ENCODE measurements at places on chromosomes 1 and 21.

GRCh38 chr1:109821831-109822745 is 58.4 kb upstream of the EPS8L3 start:
- no peak for DNase-seq

GRCh38 chr1:75745276-75745675 is 20.8 kb downstream of the ACADM start:
- DNase-seq, result peak; percentile 14

DNA sequence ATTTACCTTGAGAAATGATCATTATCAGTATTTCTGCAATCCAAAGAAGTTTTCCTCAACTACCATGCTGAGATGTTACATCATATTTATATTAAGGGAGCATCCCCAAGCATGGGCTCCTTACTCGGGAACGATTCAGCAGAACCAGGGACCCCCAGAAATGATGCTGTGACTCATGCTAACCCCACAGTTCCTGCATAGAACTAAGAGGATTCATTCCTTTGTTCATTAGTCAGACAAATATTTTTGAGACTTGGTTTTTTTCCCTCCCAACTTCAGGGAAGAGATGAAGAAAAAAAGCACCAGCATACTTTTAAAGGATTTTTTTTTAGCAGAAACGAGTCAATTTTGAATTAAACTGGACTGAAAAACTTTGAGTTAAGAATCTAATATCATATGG is 49.2 kb upstream of the COL24A1 start:
- no peak for DNase-seq

GRCh38 chr1:209158851-209159250 is 424.7 kb upstream of the CAMK1G start:
- DNase-seq, result no peak

DNA sequence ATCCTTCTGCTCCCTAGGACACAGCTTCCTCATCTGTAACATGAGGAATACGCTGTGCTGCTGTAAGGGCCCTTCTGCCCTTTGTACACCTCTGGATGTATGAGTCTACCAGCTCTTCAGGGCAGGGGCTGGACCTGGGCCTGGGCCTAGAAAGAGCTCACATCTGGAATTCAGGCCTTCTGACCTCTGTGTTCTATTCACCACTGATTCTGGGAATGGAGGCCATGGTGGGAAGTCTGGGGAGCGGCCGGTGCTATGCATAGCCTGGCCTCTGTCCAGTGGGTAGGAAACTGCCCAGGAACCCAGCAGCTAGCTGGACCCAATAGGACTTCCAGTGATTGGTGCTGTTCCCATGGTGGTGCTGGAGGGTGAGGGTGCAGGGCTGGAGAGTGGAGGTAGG is 11.0 kb upstream of the GPR61 start:
- no peak for DNase-seq

GRCh38 chr21:45155910-45156309 is 81.5 kb downstream of the ADARB1 start:
- no peak for DNase-seq

DNA sequence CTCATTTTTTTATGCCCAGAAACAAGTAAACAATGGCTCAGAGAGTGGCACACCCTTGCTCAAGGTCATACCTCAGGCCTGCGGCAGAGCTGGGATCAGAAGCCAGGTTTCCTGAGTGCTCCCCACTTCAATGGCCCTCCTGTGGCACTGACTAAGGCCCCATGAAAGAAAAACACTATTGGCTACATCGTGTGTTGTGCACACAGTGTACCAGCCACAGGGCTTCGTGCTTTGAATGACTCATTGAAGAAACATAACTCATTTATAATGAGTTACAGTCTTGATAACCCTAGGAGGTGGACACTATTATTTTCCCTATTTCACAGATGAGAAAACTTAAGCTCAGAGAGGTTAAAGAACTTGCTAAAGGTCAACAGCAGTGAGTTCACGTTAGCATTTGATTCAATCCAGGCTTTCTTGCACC is 91.2 kb downstream of the TRABD2B start:
- DNase-seq, result no peak

DNA sequence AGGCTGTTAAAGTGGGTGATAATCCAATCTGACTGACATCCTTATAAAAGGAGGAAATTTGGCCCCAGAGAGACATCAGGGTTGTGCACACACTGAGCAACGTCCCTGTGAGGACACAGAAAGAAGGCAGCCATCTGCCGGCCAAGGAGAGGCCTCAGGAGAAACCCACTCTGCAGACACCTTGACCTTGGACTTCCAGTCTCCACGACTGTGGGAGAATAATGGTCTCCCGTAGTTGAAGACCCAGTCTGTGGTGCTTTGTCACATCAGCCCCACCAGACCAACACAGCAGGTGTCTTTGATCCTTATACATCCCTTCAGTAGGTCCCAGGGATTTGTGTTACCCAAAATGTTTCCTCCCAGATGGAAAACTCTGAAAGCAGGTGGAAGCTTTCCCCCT is 4.2 kb upstream of the DNAJC28 start:
- no peak for DNase-seq

- DNase-seq, result no peak
Observed at GRCh38 chr21:20404915-20405314, 593.3 kb upstream of the NCAM2 start.

- no peak for DNase-seq
Observed at GRCh38 chr1:228190182-228190581, 17.7 kb upstream of the OBSCN start.

- no peak for DNase-seq
Observed at GRCh38 chr1:210260096-210260495, 27.5 kb downstream of the SERTAD4 start.

- DNase-seq, result no peak
Observed at GRCh38 chr1:231817801-231818200, 191.2 kb downstream of the DISC1 start.

DNA sequence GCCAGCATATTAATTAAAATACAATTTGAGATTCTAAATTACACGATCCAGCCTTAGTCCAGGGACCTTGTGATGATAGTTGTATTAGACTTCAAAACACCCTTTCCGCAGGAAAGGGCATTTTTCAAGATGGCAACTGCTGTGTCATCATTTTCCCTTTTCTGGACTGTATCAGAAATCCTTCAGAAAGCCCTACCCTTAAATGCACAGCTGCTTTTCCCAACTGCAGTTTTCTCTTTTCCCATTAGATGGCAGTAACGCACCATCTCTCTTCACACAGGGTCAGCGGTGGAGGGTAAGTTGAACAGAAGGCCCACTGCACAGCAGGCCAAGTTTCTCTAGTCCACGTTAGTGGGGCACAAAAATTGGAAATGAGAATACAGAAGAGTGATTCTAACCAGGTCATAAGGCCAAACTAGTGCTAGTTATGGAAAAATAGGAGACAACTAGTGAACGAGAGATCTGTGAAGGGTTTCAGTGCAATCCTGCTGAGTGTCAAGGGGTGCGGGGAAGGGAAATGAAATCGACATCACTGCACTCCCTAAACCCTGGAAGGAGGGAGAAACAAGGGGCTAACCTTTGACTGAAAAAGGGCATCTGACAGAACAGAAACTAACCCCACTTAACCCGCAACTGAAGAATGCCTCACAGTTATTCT is 22.1 kb upstream of the TDRD10 start:
- DNase-seq, result peak; percentile 69

DNA sequence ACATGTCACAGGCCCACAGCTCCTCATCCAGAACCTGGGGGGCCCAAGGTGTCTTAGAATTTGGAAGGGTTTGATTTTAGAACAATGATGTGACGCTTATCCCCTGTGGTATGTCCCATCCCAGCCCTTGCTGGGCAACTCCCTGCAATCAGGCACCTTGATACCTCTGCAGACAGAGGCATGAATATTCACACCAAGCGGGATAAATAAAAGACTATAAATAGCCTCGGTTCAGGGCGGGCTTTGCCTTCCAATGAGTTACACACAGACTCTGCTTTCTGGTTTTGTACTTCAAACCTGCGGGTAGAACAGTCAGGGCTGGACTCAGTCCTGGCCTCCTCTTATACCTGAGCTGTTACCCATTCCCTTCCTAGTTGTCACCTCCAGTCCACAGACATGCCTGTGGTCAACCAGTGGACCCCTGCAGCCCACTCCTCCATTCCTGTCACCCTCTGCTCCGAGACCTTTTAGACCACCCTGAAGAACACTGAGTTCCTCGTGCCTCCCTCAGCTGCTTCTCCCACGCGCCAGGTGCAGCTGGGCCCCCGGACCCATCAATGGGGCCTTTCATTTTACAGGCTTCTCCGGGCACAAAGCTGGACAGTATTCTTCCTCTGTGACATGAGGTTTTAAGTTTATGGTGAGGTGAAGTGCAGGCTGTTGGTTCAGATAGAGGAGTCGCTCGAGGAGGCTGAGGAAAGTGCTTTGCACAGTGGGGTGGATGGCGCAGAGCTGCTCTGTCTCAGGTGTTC is 120.1 kb upstream of the TNR start:
- DNase-seq, result no peak

DNA sequence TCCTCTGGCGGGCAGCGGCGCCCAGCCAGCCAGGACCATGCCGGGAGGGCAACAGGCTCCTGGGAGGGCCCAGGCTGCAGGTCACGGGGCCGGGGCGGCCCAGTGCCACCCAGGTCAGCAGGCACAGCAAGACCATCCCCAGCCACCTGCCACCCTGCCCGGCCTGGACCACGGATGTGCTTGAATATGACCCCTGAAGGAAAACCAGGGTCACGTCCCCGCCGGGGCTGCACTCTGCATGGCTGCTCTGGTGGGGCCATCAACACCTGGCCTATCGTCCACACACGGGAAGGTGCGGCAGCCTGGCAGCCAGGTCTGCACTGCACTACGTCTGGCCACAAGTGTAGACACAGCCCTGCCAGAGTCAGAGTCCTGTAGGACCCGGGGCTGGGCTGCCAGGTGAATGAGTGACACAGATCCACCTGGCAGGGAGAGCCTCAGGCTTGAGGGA is 6.9 kb downstream of the WNT9A start:
- no peak for DNase-seq

GRCh38 chr1:228062812-228063211 is 19.7 kb upstream of the ARF1 start:
- DNase-seq, result no peak

GRCh38 chr1:119782631-119783325 is 14.1 kb upstream of the HMGCS2 start:
- DNase-seq, result no peak

DNA sequence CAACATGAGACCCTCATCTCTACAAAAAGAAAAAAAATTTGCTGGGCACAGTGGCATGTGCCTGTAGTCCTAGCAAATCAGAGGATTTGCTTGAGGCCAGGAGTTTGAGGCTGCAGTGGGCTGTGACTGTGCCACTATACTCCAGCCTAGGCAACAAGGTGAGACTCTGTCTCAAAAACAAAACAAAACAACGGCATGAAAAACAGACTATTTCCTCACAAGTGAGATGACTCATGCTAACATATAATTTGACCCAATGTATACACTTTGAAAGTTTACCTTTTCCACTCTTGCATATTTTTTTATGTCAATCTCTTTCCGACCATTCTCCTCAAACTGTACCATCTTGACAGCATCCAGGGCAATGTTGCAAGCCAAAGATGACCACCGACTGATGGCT is 17.5 kb downstream of the CCT3 start:
- no peak for DNase-seq

- DNase-seq, result no peak
Observed at GRCh38 chr1:182213163-182213562, 151.7 kb upstream of the ZNF648 start.

DNA sequence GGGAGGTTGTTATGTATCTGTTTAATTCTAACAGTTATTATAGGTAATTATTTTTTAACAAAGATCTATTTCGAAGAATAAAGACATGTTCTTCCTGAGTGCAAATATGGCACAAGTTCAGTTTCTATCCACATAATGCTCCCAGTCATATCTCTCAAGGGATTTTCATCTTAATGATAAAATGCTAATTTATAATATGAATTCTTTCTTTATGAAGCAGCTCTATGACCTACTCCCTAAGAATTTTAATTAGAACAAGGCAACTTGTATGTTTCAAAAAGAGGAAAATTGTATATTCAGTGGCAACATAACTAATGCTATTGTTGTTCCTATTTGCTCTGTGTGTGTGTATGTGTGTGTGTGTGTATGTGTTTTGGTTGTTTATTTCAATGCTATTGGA is 1222.1 kb upstream of the NCAM2 start:
- DNase-seq, result no peak

DNA sequence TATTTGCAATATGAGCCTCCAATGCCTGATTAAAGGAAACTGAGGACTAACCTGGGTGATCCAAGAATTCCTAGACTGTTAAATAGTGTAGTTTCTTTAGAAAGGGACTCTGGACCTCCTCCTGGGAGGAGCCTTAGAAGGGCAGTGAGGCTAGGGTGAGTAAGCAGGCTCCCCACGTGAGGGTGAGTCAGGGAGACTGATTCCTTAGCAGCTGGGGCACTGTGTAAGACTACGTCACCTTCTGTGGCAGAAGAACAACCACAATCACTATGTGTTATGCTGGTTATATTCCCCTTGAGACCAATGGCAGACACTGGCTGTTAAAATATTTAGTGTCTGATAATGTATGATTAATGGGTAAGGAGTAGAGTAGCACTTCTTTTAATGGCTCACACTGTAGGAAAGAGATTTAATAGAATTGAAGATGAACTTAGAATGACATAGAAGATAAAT is 53.3 kb upstream of the SYT14 start:
- DNase-seq, result peak; percentile 16

GRCh38 chr1:230211436-230212145 is 144.6 kb downstream of the GALNT2 start:
- DNase-seq, result no peak

DNA sequence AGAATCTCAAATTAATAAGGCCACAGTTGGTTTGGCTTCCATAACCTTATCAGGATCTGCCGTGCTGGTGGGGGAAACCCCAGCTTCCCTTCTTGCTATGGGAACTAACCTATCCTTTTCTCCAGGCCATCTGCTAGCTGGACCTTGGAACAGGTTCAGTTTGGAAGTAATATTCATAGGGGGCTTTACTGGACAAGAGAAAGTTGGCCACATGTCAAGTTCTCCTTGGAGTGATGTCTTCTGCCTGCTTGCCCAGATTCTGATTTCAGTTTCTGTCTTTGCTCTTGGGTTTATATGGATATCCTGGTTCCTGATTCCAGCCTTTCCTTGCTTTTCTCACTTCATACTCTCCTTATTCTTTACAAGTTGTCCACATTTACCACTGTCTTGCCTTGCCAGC is 279.6 kb downstream of the ASTN1 start:
- no peak for DNase-seq

All from DND-41 (cell line).